Caco-2 (cell line): ENCODE measurements at places on chromosomes 13 and 19. TPM values are rescaled to one million over a fixed set of nuclear protein-coding genes. Genes with fewer than 3 reads are reported as not detected.

B3GNT3 gene
- 2.8 and 4.6 TPM in 2 replicates for total RNA-seq

- H3K36me3 ChIP-seq = no peaks in the 10 kb centered on the region
- peak overlapping the region; percentile 26 for H3K27ac ChIP-seq
- no peak for DNase-seq
- peaks cover 21% of the 10 kb centered on the region for H3K4me1 ChIP-seq
Measured at GRCh38 chr19:50458396-50459066, 17.8 kb upstream of the EMC10 start.

DNA sequence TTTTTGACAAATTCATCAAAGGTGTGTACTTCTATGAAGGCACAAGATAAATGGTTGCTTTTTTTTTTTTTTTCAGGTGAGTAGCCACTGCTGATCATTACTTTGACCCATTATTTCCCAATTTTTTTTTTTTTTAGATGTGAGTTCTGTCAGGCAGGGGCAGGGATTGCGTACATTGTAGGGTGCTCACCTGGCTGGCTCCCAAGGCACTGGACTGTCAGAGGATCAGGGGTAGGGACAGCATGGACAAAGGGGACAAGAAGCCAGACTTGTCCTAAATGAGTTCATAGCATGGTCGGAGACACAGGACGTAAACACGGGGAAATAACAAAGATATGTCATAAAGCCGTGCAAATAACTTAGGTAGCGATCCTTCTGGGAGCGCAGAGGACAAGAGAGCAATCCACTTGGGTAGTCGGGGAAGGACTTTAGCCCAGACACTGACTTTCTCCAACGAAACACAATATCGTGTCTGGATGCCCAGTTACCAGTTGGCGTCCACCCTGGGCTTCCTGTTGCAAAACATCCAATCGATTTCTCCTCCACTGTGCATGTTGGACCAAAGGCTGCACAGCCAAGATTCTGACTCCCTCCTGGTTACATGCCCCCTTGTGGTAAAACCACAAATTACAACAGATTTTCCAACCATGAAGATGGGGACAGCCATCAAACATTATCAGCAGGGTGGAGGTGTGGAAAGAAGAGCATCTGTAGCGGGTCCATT lies 27.5 kb upstream of the KATNAL1 start:
- H3K4me1 ChIP-seq = peaks cover 55% of the 10 kb centered on the region
- H3K27me3 ChIP-seq = no peaks in the 10 kb centered on the region
- no peak overlapping the region for H3K27ac ChIP-seq
- no peak for DNase-seq
- no peaks in the 10 kb centered on the region for H3K36me3 ChIP-seq
- H3K4me3 ChIP-seq = no peak overlapping the region

DNA sequence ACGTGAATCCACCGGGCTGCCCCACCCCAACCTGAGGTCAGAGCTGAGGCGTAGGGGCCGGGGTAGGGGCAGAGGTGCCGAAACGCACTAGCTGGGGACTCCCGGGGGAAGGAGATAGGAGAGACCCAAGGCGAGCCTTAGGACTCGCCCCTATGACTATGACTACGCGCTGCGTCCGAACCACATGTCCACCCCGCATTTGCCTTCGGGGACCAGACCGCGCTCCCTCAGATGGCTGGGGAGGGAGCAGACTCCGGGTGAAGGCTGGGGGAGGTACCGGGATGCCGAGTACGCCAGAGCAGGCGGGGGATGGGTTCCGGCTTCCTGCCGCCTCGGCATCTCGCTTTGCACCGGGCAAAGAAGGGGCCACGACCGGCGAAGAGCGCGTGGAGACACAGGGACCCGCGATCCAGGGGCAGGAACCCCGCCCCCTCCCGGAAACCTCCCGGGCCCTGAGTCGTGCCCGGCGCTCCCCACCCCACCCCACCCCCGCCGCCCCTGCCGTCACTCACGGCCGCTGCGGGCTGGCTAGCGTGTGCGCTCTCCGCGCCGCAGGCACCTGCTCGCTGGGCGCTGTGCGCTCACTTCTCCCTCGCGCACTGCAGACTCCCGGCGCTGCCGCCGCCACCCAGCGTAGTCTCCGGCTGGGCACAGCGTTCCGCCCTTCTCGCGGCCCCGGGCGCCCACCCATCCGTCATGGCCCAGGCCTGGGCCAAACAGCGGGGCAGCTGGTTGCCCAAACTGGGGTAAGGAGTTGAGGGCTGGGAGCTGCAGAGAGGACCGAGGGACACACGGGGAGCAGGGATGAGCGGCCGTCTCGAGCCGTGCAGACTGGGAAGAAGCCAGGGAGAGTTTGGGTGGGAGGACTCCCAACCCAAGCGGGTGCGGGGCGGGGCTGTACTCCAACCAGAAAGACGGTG lies 622 bp upstream of the VSTM2B start:
- H3K27ac ChIP-seq = no peak overlapping the region
- H3K4me3 ChIP-seq = no peak overlapping the region
- H3K36me3 ChIP-seq = no peaks in the 10 kb centered on the region
- H3K4me1 ChIP-seq = no peaks in the 10 kb centered on the region

KIR3DL1 gene
- total RNA-seq = not detected in 2 replicates

KLK3 gene
- not detected in 2 replicates for total RNA-seq

DNA sequence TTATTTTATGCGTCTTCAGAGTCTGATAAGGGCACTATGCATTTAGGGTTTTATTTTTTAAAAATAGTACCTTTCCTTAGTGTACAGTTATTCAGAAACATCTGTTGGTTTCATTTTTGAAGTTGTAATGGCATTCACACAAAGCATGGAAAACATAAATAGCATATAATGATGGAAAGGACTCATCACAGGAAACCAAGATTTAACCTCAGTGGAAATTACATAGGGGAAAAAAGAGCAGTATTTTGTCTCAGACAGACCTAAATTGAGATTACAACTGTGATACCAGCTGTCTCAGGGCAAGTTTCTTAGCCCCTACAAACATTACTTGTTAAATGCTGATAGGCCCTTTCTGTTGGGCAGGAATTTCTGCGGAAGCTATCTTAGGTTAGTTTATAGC lies 57.2 kb downstream of the NHLRC3 start:
- H3K4me3 ChIP-seq = no peak overlapping the region
- no peak for DNase-seq
- H3K4me1 ChIP-seq = peaks cover 7% of the 10 kb centered on the region; the same call in 1 of the 2 replicates

DNA sequence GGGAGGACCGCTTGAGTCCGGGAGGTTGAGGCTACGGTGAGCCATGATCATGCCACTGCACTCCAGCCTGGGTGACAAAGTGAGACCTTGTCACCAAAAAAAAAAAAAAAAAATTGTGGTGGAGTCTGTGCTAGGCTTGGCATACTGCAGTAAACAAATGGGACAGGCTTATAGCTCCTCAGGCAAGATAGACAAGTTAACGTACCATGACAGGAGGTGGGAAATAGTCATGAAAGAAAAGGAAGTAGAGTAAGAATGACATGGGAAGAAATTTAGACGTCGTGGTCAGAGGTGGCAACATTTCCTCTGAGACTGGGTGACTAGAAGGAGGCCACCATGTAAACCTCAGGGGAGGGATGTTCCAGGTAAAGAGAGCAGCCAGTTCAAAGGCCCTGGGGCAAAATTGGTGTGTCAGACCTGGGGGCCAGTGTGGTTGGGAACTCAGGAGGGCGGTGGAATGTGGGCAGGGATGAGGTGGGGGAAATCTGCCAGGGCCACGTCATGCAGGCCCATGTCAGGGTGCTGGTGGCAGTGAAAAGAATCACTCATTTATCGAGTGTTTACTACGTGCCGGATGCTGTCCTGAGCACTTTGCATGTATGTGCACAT lies 5.6 kb downstream of the SNRPA start:
- H3K4me3 ChIP-seq = no peak overlapping the region
- peaks cover 5% of the 10 kb centered on the region for H3K36me3 ChIP-seq

SRRM5 gene
- total RNA-seq = 0.81 and 1.0 TPM in 2 replicates

SLC10A2 gene
- total RNA-seq = not detected in 2 replicates

DNA sequence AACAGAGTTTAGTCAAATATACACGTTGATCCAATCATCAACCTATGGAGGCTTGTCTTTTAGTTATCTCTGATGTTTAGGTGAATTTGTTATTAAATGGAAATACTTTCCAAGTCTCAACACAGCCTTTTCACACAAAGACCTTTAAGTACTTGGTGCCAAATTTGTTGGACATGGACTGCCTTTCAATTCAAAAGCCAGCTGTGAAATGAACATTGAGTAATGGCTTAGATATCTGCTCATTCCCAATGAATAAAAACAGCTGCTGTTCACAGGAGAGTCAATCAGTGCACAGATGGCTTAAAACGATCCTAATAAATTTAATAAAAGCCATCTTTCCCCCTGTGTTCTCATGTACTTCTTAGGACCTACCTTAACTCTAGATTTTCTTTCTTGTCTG lies 19.9 kb upstream of the DHRS12 start:
- no peaks in the 10 kb centered on the region for H3K36me3 ChIP-seq
- no peaks in the 10 kb centered on the region; the same call in 1 of the 2 replicates for H3K27me3 ChIP-seq
- no peak overlapping the region for H3K27ac ChIP-seq
- no peak for DNase-seq

GRCh38 chr19:29062475-29063435 lies 150.2 kb downstream of the UQCRFS1 start:
- no peaks in the 10 kb centered on the region for H3K36me3 ChIP-seq
- no peak for DNase-seq
- no peak overlapping the region for H3K4me3 ChIP-seq
- H3K4me1 ChIP-seq = no peaks in the 10 kb centered on the region

- H3K4me1 ChIP-seq = peaks cover 5% of the 10 kb centered on the region; the same call in 1 of the 2 replicates
- H3K36me3 ChIP-seq = peaks cover 2% of the 10 kb centered on the region
- peak; percentile 75 for DNase-seq
- H3K27ac ChIP-seq = peak overlapping the region; percentile 89
Measured at GRCh38 chr19:36009220-36009619, 607 bp upstream of the SYNE4 start.

NDFIP2 gene
- total RNA-seq = 53.3 and 61.2 TPM in 2 replicates

GRCh38 chr13:27027086-27027667 lies 144.4 kb downstream of the USP12 start:
- no peak for DNase-seq
- H3K4me1 ChIP-seq = peaks cover 9% of the 10 kb centered on the region
- no peak overlapping the region for H3K4me3 ChIP-seq
- H3K36me3 ChIP-seq = no peaks in the 10 kb centered on the region

DNA sequence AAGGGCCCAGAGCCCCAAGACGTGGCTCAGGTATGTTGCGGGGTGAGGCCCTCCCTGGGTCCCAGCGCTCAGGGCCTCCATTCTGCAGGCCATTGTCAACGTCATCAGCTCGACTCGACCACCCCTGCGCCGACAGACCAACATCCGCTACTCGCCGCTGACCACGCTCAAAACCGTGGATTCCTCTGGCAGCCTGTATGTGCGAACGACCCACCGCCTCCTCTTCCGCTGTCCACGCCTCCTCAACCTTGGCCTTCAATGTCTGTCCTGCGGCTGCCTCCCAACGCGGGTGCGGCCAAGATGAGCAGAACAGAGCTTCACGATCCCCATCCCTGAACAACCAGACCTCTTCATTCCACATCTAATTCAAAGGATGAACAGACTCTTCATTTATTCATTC lies 8.2 kb downstream of the RDH8 start:
- no peak overlapping the region for H3K4me3 ChIP-seq
- H3K27ac ChIP-seq = no peak overlapping the region
- no peaks in the 10 kb centered on the region for H3K4me1 ChIP-seq
- no peaks in the 10 kb centered on the region for H3K27me3 ChIP-seq
- H3K36me3 ChIP-seq = no peaks in the 10 kb centered on the region

- no peak for DNase-seq
- no peak overlapping the region for H3K4me3 ChIP-seq
- H3K27me3 ChIP-seq = no peaks in the 10 kb centered on the region
- peaks cover 13% of the 10 kb centered on the region for H3K4me1 ChIP-seq
Measured at GRCh38 chr19:17402982-17403855, 2.2 kb downstream of the BST2 start.

COL5A3 gene
- total RNA-seq = not detected in 2 replicates

DNA sequence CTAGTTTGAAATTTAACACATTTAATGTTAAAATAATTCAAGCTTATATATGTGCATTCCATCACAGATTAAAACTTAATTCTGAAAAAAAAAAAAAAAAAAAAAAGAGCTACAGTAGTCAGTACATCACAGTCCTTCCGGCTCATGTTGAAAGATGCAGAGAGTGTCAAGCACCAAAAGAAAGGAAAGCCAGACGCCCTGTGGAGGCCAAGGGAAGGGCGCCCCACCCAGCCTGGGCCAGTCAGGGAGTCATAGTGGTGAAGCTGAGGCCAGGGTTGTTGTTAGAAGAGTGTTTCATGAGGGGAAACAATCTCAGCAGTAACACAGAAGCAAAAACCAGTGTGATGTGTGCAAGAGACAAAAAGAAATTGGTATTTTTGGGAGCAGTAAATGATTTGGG lies 375.3 kb downstream of the MTUS2 start:
- H3K4me1 ChIP-seq = no peaks in the 10 kb centered on the region
- H3K27ac ChIP-seq = no peak overlapping the region
- no peaks in the 10 kb centered on the region for H3K27me3 ChIP-seq
- DNase-seq = no peak

- H3K4me1 ChIP-seq = peaks cover 17% of the 10 kb centered on the region
- peaks cover 18% of the 10 kb centered on the region for H3K36me3 ChIP-seq
- no peak for DNase-seq
- H3K27me3 ChIP-seq = no peaks in the 10 kb centered on the region
- no peak overlapping the region for H3K4me3 ChIP-seq
Measured at GRCh38 chr19:55391702-55392615, 6.2 kb downstream of the RPL28 start.

GRCh38 chr13:107545946-107546502 lies 669.3 kb downstream of the LIG4 start:
- H3K27ac ChIP-seq = no peak overlapping the region
- no peak for DNase-seq
- no peaks in the 10 kb centered on the region for H3K36me3 ChIP-seq
- no peaks in the 10 kb centered on the region for H3K27me3 ChIP-seq
- no peak overlapping the region for H3K4me3 ChIP-seq

DNA sequence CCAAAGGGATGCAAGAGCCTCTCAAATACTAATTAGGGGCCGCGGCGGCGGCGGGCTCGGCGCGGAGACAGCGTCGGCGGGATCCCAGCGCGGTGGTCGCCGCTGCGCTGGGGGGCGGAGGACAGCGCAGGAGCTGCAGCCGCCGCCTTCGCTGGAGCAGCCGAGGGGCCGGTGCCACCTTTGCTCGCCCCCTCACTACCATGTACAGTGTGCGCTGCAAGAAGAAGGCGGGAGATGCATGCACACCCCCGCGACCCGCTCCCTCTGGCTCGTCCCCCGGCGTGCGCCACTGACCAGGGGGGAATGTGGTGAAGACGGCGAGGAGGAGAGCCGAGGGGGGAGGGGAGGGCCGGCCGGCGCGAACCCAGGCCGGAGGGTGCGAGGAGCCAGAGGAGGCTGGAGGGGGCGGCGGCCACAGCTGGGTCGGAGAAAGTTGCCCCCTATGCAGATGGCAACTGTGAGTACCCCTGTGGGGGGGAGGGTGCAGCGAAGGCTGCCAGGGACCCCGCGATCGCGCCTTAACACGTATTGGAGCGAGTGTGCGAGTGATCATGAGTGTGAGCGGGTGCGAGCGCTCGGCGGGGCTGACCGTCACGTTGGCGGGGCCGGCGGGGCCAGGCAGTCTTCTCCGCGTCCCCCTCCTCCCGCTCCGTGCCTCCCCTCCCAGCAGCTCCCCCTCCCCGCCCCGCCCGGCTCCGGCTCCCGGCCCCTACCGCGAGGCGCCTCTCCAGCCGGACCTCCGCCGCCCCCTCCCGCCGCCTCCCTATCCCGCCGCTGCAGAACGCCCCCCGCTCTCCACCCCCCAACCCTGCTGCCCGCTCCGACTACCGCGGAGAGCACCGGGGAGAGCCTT lies 808 bp downstream of the SLITRK5 start:
- no peaks in the 10 kb centered on the region for H3K27me3 ChIP-seq
- no peaks in the 10 kb centered on the region for H3K36me3 ChIP-seq
- no peak for DNase-seq
- H3K4me3 ChIP-seq = no peak overlapping the region
- H3K27ac ChIP-seq = no peak overlapping the region

F7 gene
- 48.0 and 52.4 TPM in 2 replicates for total RNA-seq

GRCh38 chr13:24670961-24671381 lies 9.2 kb upstream of the ATP12A start:
- no peaks in the 10 kb centered on the region for H3K36me3 ChIP-seq
- peak overlapping the region; percentile 63 for H3K27ac ChIP-seq
- H3K4me1 ChIP-seq = peaks cover 17% of the 10 kb centered on the region
- peak; percentile 63 for DNase-seq
- no peaks in the 10 kb centered on the region for H3K27me3 ChIP-seq
